ENCODE measurements at places on chromosomes 12 and 14.
A peak's percentile ranks its signal among the peaks of the same experiment; 100 is the strongest.

GRCh38 chr14:88823968-88824313 is 510 bp upstream of the TTC8 start:
- ATAC-seq: no peak

GRCh38 chr14:71138448-71139293 is 231.4 kb downstream of the PCNX1 start:
- peak; percentile 74 for ATAC-seq

DNA sequence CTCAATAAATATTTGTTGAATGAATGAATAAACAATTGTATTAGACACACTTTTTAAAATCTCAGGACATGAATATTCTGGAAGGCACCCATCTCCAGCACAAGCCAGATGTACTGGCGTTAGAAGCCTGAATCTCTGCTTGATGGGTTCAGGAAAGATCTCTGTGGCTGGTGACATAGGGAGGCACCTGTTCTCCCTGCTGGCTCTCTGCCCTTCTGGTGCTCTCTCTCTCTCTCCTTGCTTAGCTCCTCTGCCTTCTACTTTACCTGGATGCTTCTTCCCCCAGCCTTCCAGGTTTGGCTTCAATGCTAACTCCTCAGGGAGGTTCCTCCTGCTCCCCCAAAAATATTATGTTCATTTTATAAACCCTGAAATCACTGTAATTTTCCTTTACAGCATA is 1.5 kb downstream of the CYP46A1 start:
- ATAC-seq: no peak

- no peak for ATAC-seq
Measured at GRCh38 chr12:48000878-48001504, 3.3 kb downstream of the COL2A1 start.

- no peak for ATAC-seq
Measured at GRCh38 chr14:96320605-96321004, 42.5 kb downstream of the ATG2B start.

DNA sequence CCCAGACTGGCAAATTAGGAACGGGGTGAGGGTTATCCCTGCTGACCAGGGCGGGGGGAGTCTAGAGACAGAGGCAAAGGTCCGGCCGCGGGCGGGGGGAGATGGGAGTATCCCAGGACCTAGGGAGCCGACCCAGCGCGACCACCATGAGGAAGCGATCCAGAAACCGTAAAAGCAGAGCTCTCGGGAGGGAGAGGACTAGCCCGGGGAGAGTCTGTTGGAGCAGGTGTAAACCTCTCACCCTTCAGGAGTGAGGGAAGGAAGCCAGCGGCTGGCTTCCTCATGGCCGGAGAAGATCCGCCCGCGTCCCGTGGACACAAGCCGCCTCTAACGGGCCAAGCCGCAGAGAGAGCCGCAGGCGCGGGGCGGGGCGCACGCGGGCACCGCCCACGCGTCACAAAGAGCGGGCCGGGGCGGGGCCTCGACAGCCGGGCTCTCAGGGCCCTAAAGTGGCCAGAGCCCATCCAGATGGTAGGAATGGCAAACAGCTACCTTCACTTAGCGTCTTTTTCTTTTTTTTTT is at the start of gene ACRBP:
TSS of gene ACRBP (minus strand) at position 350 of the 522 bp plus-strand sequence. CDS start at position 284, 66 bp downstream.
- ATAC-seq: peak; percentile 79

DNA sequence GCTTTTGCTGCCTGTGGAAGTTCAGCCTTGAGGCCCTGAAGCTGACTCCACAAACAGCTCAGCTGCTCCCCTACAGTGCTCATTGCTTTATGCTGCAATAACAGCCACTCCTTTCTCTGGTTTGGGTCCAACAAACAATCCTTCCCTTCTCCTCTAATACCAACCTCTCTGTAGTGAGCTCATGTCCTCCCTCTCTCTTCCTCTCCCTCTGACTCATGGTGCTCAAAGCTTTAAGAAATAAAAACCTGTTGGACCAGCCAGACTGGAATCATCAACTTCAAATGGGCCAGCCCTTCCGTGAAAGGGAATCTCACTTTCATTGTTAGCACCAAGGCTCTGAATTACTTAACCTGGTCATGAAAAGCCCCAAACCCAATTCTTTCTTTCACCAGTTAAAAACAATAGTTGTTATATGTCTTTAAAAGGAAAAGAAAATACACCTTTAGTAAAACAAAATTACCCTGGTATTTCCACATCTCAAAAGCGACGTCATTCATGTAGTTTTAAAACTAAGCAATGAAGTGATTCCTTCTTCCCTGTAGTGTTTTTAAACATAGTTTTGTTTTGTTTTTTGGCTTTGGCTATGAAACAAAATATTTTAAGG is 126.4 kb downstream of the DUSP6 start:
- ATAC-seq: peak; percentile 16

DNA sequence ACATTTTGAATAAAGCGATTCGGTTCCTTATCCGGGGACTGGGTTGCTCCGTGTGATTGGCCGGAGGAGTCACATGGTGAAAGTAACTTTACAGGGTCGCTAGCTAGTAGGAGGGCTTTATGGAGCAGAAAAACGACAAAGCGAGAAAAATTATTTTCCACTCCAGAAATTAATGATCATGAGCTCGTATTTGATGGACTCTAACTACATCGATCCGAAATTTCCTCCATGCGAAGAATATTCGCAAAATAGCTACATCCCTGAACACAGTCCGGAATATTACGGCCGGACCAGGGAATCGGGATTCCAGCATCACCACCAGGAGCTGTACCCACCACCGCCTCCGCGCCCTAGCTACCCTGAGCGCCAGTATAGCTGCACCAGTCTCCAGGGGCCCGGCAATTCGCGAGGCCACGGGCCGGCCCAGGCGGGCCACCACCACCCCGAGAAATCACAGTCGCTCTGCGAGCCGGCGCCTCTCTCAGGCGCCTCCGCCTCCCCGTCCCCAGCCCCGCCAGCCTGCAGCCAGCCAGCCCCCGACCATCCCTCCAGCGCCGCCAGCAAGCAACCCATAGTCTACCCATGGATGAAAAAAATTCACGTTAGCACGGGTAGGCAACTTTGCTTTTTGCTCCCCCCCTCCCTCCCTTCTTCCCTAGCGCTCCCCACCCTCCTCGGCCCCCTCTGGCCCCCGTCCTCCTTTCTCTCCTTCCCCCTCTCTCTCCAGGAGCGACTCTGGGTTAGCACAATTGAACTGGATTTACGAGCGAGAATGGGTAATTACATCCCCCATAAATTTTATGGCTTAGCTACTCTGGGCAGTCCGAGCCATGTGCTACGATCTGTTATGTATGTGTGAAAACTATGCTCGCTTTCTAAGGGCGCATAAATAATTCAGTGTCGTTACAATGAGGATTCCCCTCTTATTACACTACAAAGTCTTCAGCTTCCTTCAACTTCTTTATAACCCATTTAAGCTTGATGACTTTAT is at the start of gene HOXC4:
TSS of gene HOXC4 (plus strand) at position 85 of the 991 bp plus-strand sequence. CDS start at position 173, 88 bp downstream.
- ATAC-seq: peak; percentile 84

- no peak for ATAC-seq
Measured at GRCh38 chr12:120290609-120291305, 946 bp downstream of the RNU4-2 start.

DNA sequence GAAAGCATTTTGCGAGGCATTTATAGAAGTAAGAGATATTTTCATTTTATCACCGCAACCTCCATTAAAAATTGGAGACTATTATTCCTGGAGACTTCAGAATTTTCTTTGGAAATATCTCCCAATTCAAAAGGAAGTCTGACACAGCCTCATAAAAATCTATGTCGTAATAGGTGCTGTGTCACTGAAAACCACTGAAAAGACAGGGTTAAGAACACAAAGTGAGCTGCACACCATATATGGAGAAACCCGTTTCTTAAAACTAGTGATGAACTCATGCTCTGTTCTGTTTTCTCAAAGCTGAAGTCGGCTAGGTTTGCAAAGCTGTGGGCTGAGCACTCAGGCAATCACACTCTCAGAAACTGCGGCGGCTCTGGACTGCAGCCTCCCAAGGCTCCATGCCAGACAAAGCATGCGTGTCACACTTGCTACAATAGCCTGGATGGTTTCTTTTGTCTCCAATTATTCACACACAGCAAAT is at the start of gene GLIPR1:
TSS of gene GLIPR1 (plus strand) at position 287 of the 481 bp plus-strand sequence. CDS start at position 413, 126 bp downstream.
- peak; percentile 94 for ATAC-seq

- ATAC-seq: no peak
Measured at GRCh38 chr12:87253157-87253556, 776.0 kb downstream of the C12orf50 start.

- no peak for ATAC-seq
Measured at GRCh38 chr14:68379510-68380328, 413.1 kb downstream of the ZFP36L1 start.

- no peak for ATAC-seq
Measured at GRCh38 chr14:44782775-44783238, 178.9 kb downstream of the KLHL28 start.

GRCh38 chr12:17352164-17352563 is 737.8 kb downstream of the RERGL start:
- ATAC-seq: no peak

GRCh38 chr12:7108796-7109571 is at the start of gene C1RL:
Gene C1RL, minus strand, starts transcription at chr12:7109214. Its CDS starts 34 bp downstream, at chr12:7109180.
- ATAC-seq: peak; percentile 61

DNA sequence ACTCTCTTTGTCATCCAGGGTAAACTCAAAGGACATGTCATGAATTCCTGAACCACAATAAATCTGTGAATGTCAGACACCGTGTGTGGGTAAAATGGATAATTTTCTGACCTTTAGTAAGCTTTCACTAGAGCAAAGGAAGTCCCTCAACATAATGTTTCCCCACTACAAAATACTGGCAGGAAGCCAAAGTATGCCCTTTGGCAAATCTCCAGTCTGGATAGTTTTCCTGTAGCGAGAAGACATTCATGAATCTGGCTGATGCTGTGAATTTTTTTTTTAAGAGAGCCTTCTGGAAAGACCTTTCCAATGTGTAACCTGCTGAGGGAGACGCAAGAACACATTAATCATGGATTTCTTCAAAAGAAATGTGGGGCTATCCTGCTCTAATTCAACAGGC is 389.6 kb upstream of the DDHD1 start:
- ATAC-seq: no peak

DNA sequence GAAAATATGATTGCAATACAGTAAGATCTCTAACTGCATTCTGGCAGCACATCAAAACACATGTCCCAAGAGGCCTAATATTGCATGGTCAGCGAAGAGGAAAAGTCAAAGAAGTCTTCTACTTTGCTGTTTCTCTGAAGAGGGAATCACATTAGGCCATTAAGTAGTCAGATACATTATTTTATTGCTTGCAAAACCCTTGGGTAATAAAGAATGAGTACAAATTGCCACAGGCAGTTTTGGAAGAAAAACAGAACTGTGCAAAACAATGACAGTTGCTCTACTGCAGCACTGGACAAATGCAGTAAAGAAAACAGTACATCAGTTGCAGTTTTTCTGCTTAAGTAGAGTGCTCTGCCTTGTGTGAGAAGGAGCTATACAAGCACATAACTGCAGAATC is 211.9 kb downstream of the MED13L start:
- no peak for ATAC-seq

DNA sequence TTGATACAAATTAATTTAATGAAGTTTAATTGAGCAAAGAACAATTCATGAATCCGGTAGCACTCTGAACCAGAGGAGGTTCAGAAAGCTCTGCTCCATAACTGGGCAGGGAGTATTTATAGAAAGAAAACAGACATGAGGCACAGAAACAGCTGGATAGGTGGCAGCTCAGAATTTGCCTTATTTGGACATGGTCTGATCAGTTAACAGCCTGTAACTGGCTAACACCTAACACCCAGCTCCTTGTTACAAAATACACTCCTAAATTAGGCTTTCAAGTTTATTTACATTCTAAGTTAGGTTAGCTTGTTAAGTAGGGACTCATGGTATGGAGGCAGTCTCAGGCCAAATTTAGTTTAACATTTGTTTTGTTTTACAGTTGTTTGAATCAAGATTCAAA is 67.8 kb upstream of the TMCC3 start:
- ATAC-seq: no peak

GRCh38 chr14:96805956-96806355 is 8.8 kb downstream of the VRK1 start:
- no peak for ATAC-seq

- ATAC-seq: no peak
Measured at GRCh38 chr12:18270958-18271460, 9.7 kb downstream of the PIK3C2G start.

DNA sequence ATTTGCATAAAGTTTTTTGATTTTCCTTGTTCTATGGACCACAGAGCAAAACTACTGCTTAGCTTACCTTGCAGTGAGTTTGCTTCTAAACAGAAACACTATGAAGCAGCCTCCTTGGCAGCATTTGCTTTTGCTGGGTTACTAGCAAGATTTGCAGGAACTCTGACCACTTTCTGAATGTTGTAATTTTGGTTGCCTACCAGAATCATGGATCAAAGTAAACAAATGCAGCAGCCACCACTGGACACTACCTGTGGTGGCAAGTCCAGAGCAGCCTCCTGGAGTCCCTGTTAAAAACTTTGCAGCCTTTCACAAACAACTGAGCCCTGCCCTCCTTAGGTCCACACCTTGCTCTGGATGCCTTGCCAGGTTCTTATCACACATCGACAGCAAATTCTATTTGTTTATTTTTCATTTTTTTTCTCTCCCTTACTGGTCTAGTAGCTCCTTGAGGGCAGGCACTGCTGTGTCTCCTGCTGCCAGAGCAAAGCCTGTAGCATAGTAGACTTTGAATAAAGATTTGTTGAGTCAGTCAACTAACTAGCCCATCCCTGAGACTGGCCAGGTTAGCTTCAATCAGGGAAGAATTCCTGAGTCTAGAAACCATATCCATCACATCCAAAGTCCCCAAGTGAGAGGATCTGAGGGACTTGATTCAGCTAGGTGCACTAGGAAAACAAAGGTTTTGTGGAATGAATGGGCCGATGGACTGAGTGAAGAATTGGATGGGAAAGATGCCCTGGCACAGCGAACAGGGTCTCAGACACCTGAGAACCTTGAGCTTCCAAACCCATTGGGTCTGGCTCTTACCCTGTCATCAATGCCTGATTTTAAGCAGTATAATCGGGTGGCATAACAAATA is 5.7 kb downstream of the TTC6 start:
- ATAC-seq: no peak

GRCh38 chr12:85872497-85873091 is 1.5 kb upstream of the NTS start:
- ATAC-seq: no peak

GRCh38 chr12:121079736-121080272 is 40.8 kb upstream of the OASL start:
- no peak for ATAC-seq
